Progenitor cell of endocrine pancreas (in vitro differentiated cells): ENCODE measurements at places on chromosomes 16 and 17. TPM values are rescaled to one million over a fixed set of nuclear protein-coding genes. Genes with fewer than 3 reads are reported as not detected.

The CRYM gene
- 9.3 and 10.5 TPM in 2 replicates for total RNA-seq

The ARHGAP23 gene
- 2.9 and 3.3 TPM in 2 replicates for total RNA-seq

The TSR1 gene
- total RNA-seq: 33.5 and 36.2 TPM in 2 replicates

The RAB11FIP4 gene
- total RNA-seq: 65.5 and 66.1 TPM in 2 replicates

The TNS4 gene
- total RNA-seq: not detected in 2 replicates

The SLC38A8 gene
- total RNA-seq: 0.24 and 0.80 TPM in 2 replicates

The EVPL gene
- 0.05 TPM in 1 of 2 replicates, not detected in the other for total RNA-seq

The LRRC36 gene
- 1.6 and 2.3 TPM in 2 replicates for total RNA-seq

The MYH13 gene
- total RNA-seq: not detected in 2 replicates

The MYH11 gene
- total RNA-seq: 0.31 TPM in 1 of 2 replicates, not detected in the other

The WNT9B gene
- 0.98 and 2.4 TPM in 2 replicates for total RNA-seq

The GPR142 gene
- 6.0 and 6.6 TPM in 2 replicates for total RNA-seq

The CCL1 gene
- total RNA-seq: not detected in 2 replicates

The IFI35 gene
- 1.2 and 1.6 TPM in 2 replicates for total RNA-seq

The GPT2 gene
- 93.1 and 99.5 TPM in 2 replicates for total RNA-seq

The PRR11 gene
- total RNA-seq: 21.2 and 24.9 TPM in 2 replicates

The TBC1D3B gene
- total RNA-seq: 27.1 and 30.1 TPM in 2 replicates

The PSMD7 gene
- 87.6 and 92.9 TPM in 2 replicates for total RNA-seq

The KRTAP2-3 gene
- total RNA-seq: not detected in 2 replicates

The TMIGD1 gene
- not detected in 2 replicates for total RNA-seq
